ENCODE measurements at places on chromosomes 2 and 18.

- DNase-seq, result no peak
Observed at GRCh38 chr2:28751956-28752630, 463 bp downstream of the PPP1CB start.

GRCh38 chr2:218708086-218708485, 2.5 kb upstream of the TTLL4 start:
- DNase-seq, result no peak

GRCh38 chr2:153077311-153077710, 358.9 kb downstream of the ARL6IP6 start:
- no peak for DNase-seq

- DNase-seq, result no peak
Observed at GRCh38 chr2:187320846-187321245, 127.2 kb downstream of the CALCRL start.

- no peak for DNase-seq
Observed at GRCh38 chr18:61575419-61575818, 242.2 kb downstream of the CDH20 start.

DNA sequence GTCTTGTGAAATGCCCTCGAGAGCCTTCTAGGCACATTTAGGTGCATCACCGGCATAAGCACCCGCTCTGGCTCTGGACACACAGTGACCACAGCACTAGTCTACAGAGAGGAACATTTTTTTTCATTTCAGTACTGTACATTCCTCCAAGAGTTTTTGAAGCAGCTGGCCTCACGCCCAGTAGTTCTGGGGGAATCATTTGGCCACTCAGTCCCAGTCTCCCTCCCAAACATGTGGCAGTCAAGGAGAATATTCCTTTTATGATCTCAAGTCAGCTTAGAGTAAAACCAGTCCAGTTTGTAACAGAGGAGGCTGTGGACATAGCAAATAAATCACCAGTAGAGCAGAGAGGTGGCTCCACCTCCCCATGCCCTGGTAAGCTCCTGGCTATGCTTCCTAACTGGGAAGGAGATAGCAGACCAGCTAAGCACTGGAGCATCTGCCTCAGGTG, 48.1 kb downstream of the KCNE4 start:
- DNase-seq, result no peak

DNA sequence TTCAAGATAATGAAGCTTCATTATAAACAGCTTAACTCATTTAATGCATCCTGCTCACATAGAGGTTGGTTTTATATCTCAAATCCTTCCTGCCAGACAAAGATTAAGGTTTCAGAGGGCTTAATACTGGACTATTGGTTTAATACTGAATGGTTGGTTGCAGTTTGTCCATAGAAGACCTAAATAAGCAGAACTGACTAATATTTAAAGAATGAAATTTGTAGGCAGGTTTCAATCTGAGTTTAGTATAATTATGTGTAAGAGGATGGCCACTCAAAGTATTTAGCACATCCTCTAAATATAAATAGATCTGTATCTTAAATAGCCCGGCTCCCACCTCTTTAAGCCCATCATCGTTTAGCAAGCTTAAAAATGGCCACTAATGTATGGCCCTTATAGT, 92.5 kb downstream of the EPB41L5 start:
- DNase-seq, result no peak

DNA sequence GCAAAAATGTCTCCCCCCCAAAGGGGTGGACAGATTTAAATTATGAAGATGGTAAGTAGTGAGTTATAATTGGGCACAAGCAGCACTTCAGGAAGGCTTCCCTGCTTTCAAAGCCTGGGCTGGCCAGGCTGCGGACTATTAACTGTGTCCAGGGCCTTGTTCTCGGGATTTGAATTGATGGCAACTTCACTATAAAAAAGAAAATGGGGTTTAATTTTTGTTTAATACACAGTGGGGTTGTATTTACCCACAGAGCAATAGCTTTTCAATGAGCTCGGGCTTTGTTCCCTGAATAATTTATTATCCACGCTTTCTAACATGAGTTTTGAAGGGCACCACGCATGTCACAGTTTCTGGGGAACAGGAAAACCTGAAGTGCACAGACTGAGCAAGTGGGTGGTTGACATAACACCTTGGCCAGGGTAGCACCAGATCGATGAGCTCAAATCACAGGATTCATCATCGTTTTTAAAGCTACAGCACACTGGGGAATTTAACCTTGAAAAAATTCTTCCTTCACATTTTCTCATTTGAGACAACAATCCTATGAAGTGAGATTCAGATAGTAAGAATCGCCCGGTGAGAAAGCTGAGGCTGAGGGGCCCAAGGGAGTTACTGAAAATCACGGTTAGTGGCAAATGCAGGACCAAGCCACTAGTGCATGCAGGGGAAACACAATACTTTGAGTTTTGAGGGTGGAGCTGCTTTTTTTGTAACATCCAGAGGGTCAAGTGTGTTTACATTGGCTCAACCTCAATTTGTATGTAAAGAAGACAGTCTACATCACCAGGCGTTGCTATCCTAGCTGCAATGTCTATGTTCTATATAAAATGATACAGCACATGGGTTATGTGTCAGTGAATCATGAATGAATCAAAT, 28.9 kb upstream of the LMAN1 start:
- DNase-seq, result no peak

- no peak for DNase-seq
Observed at GRCh38 chr2:36408198-36408703, 52.7 kb downstream of the CRIM1 start.

- DNase-seq, result no peak
Observed at GRCh38 chr2:39210846-39211245, 32.9 kb downstream of the CDKL4 start.

DNA sequence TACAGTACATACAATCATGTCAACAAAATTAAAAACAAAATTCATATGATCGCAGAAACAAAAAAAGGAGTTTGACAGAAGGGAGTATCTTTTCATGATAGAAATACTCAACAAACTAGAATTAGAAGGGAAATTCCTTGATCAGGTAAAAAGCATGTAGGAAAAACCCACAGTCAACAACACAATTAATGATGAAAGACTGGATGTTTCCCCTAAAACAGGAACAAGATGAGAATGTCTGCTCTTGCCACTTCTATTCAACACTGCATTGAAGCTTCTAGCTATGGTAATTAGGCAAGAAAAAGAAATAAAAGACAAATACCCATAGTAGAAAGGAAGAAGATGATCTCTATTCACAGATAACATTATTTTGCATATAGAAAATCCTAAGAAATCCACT, 87.1 kb downstream of the SRBD1 start:
- no peak for DNase-seq

DNA sequence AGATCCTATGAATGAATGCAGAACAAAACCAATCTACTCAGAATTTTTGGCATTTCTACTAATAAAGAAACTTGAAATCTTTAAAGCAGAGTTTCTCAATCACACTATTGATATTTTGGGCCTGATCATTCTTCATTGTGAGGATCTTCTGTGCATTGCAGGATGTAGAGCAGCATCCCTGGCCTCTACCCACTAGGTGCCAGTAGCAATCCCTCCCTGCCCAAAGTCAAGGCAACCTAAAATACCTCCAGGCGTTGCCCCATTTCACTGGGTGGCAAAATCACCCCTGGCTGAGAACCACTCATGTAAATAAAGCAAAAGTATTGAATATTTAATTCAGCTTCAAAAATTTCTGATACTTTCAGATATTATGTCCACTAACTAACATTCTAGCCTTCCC, 213.0 kb downstream of the SP3 start:
- DNase-seq, result no peak

DNA sequence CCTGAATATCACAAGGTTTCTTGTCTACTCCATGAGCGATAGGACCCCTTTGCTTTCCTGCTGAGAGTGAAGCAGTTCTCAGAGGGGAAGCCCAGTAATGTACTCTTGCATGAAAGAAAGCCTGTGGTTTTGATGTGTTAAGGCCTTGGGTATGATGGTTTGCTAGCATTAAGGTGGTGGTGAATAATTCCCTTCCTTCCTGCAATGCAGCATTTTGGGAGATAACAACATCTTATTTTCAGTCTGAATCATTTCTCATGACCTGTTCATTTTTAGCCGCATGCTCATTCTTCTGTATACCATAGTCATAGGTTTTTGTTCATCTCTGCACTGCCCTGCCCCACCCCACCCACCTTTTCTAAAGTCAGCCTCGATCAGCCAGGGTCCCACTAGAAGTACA, 66.2 kb downstream of the HNMT start:
- no peak for DNase-seq

GRCh38 chr2:10332402-10333246, 29.9 kb downstream of the HPCAL1 start:
- DNase-seq, result no peak

DNA sequence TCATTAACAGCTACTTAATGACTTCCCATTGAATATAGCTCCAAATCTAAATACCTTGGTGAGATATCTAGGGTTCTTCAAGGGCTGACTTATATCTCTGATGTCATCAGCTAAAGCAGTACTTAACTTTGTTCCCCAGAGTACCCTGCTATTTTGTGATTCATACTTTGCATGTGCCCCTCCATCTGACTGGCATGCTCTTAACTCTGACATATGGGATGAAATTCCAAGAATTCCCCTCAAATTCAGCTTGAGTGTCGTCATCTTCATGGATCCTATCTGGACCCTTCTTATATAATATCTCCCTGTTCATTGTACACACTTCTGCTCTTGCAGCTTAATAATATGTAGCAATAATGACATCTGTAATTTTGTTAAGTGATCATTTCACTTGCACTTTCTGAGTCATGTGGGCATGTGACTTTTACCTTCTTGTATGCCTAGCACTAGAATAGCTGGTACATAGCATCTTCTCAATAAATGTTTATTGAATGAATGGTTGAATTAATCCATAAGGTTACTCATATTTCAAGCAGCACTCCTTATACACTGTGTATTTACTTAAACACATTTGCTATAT, 172.9 kb downstream of the WDR7 start:
- no peak for DNase-seq

DNA sequence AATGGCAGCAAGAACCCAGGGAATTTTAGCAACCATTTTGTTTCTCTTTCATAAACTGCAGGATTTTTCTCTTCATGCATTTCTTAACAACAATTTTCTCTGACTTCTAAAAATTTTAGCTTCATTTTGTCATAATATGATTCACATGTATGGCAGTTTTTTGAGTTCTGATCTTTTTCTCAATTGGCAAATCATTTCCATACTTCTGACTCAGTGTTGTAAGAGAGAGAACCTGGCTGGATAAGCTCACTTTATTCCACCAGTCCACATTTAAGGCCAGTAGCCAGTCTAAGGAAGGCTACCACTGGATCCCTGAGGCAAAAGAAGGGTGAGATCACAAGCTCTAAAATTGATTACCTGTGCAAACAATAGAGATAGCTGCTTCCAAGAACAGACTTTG, 42.8 kb upstream of the COL3A1 start:
- DNase-seq, result no peak

DNA sequence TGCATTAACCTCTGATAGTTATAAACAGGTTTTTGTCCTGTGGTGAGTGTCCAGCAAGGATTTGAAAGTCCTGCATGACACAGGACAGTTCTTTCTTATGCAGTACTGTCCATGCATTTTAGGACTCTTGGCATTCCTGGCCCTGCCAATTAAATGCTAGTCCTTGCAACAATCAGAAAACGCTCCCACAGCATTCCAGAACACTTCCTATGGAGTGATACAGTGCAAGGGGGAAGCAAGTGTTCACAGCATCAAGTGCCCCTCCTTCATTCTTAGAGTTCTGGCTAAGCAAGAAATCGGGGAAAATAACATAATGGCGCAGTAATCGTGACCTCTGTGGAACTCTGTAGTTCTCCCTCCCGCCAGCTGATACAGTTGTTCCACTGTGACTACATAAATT, 62.9 kb downstream of the ARHGAP28 start:
- DNase-seq, result no peak

GRCh38 chr2:180871649-180872048, 108.8 kb upstream of the UBE2E3 start:
- DNase-seq, result no peak

GRCh38 chr2:241050624-241051577, 51.2 kb downstream of the MTERF4 start:
- DNase-seq, result no peak

- no peak for DNase-seq
Observed at GRCh38 chr2:224948005-224948404, 94.3 kb downstream of the DOCK10 start.

GRCh38 chr2:186959486-186959885, 110.5 kb upstream of the ZSWIM2 start:
- DNase-seq, result no peak

DNA sequence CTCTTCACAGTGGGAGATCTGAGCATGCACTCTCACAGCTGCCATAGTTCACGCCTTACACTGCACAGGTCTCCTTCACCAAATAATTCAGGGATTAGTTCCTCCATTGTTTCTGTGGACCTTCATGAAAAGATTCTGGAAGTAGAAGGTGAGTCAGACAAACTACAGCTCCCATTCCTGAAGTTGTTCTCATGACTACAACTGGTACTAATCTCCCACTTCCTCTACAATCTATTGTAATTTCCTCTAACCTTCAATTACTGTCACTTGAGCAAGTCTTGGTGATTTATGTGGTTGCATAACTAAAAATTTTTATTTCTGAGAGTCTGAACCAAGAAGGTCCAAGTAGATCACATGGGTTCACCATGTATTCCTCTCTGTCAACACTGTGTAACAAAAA, 128.7 kb downstream of the XIRP2 start:
- no peak for DNase-seq

- no peak for DNase-seq
Observed at GRCh38 chr18:23585007-23585871, 1.1 kb downstream of the NPC1 start.

DNA sequence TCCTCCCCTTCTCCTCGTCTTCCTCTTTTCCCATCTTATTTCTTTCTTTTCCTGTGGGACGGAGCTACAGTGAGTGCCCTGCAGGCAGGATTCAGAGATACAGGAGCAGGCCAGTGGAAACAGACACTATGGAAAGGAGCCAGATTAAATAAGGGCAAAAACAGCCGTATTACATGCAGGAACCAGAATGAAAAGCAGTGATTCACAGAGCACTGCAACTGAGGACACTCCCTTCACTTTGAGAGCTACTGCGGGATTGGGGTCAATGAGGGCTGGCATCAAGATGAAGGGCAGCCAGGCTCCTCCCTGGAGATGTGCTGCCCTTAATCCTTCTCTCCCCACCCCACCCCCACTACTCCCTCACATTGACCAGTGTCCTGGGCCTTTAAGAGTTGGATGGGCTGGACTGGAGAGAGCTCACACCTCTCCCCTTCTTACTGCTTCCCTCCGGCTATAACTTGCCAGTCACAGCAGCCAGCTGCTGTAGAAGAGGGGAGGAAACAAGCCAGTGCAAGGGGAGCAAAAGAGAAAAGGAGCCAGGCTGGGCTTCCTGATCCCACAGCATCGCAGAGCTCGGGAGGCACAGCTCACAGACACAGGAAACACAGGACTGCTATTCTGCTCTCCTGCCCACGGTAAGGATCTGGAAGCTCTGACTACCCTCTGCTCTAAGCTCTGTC, at the start of gene PLCD4:
Gene PLCD4 (plus strand): TSS at position 464 of the 680 bp plus-strand sequence. CDS start 7,841 bp downstream, outside the sequence.
- peak; percentile 89 for DNase-seq

DNA sequence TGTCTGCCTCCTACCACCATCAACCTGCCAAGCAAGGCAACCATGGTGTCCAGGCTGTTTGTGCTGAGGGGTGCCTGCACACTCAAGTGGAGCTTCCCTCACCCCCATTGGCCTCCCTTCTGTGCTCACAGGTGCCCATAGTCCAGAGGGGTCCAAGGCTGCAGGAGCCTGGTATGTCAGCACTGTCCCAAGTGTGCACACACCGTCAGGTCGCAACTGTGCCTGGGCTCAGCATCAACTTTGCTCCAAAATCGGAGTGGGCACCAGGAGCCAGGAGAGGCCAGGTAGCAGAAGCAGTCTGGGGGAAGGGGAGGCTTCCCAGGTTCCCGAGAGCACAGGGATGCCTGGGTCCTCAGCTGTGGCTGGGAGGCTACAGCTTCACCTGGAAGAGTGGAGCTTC, 1528.2 kb upstream of the SLC39A10 start:
- DNase-seq, result no peak

All from BE2C (cell line).